K562 (cell line): ENCODE measurements at places on chromosomes 7 and 10.
A peak's percentile ranks its signal among the peaks of the same experiment; 100 is the strongest.

DNA sequence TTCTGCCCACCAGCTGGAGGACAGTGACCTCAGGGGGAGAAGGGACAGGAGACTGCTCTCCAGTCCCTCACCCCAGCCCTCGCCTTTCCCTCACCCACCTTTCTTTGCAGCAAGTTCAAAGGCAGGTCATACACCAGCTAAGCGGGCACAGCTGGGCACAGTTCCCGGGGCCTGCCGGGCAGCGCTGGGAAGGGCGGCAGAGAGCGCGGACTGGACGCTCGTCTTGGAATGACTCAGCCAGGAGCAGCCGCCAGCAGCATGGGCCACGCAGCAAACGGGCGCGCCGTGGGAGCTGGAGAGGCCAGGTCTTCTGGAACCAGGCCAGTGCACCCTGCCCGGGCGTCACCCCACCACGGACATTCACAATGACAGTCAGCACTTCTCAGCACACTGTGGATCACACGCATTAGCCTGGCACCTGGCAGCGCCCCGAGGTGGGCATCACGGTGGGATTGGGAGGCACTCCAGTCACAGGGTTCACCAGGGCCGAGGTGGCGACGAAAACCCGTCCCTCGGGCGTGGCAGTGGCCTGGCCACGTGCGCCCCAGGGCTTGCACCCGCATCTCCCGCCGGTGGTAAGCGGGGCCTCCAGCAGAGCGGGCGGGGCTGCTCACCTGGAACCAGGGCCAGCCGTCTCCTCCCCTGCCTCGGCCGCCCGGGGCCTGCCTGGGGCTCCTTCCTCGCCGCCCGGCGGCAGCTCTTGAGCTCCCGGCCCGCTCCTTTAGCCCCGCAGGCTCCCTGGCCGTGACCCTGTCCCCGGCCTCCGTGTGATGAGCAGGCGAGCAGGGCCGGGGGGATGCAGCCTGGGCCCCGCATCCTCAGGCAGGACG is 29.0 kb upstream of the WDFY4 start:
- DNase-seq = peak; percentile 31

GRCh38 chr10:59907918-59908807 is 1.8 kb upstream of the CCDC6 start:
- DNase-seq = peak; percentile 75

- DNase-seq = peak; percentile 47
Measured at GRCh38 chr10:7819121-7819460, 786 bp downstream of the TAF3 start.

DNA sequence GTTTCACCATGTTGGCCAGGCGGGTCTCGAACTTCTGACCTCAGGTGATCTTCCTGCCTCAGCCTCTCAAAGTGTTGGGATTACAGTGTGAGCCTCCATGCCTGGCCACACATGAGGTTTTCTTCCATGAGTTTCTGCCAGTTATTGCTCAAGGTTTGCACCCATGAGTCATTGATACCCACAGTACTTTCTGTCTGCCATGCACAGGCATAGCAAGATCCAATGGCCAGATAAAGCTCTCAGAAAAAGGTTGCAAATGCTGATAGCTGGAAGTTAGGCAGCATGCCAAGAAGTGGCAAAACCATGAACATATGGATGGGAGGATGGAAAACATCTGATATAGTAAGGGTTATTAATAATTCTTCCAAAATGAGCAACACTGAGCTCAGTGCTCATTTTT is 298.7 kb upstream of the NRG3 start:
- no peak for DNase-seq

- DNase-seq = peak; percentile 84
Measured at GRCh38 chr7:24864214-24864817, 107.1 kb upstream of the GSDME start.

DNA sequence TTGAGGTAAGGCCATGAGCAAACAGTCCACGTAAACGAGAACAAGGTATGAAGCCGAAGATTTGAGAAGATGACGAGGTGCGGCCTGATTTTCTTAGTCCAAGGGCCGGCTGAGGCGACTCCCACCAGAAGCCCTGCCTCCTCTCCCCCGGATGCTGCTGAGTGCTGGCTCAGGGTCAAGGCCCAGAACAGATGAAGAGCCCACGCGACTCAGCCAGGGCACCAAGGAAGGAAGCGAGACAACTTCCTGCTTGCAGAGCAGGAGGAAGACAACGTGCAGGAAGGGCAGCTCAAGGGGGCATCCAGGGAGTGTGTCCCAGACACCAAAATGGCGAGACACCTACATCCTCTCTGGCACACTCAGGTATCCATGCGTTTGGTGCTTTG is 99.5 kb downstream of the CYTH3 start:
- DNase-seq = no peak

DNA sequence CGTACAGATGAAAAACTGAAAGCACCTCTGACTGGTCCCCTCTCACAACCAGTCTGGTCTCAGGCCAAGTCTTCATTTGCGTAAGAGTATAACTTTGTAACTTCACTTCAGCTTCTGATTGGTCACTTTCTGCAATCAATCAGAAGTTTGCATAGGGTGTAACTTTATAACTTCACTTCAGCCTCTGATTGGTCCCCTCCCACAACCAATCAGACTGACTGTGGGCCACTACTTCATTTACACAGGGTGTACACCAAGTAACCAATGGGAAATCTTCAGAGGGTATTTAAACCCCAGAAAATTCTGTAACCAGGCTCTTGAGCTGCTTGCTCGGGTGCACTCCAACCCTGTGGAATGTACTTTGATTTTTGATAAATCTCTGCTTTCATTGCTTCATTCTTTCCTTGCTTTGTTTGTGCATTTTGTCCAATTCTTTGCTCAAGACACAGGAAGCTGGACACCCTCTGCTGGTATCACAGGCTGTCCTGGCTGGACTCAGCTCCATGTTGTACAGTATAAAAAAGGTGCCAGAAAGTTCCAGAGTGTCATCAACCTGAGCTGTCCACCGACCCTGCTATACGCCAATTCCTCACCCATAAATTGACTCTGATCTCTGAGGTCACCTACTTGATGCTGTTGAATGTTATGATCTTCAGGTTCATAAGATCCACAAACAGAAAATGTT is 74.5 kb downstream of the COBL start:
- peak; percentile 9 for DNase-seq

GRCh38 chr10:76444034-76444800 is 1012.8 kb downstream of the LRMDA start:
- DNase-seq = no peak

DNA sequence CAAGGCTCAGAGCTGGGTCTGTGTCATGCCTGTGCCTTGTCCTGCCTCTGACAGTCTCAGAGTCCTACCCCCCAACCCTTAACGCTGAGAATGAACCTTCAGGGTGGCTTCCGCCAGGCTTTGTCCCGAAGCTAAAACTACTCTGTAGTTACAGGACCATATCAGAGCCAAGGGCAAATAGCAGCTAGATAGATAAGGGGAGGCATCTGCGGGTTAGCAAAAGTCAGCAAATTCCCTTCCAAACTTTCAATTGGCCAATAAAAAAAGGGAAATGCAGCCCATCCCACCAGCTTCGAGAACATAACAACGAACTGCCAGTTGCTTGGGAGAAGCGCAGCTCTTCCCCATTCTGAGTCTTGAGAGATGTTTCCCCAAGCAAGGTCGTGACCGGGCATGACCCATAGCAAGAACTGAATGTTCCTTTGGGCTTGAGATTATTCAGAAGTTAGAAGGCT is 17.7 kb downstream of the CCL24 start:
- peak; percentile 61 for DNase-seq

- no peak for DNase-seq
Measured at GRCh38 chr7:139494835-139495579, 11.5 kb upstream of the KLRG2 start.

DNA sequence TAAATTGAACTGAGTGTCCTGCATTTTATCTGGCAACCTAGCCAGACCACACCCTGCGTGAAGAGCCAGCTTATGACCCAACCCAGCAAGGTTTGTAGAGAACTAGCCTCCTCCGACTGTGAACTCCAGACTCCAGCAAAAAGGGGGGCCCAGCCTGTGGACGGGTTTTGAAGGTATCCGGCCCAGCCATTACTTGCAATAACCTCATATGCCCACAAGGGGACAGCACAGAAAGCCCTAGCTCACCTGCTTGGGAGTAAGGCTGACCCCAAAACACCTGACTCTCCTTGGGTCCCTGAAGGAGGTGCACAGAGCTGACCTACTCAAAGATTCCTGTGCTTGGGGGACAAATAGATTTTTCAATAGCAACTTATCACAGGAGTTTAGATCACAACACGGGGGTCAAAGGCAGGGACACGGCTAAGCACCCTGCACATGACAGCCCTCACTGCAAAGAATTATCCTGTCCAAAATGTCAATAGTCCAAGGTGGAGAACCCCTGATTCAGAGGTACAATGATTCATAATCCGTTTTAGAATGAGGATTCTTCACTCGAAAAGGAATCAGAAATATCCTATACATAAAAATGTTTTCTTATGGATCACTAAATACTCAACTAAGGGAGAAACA is 4.6 kb downstream of the TRPV6 start:
- DNase-seq = peak; percentile 87

DNA sequence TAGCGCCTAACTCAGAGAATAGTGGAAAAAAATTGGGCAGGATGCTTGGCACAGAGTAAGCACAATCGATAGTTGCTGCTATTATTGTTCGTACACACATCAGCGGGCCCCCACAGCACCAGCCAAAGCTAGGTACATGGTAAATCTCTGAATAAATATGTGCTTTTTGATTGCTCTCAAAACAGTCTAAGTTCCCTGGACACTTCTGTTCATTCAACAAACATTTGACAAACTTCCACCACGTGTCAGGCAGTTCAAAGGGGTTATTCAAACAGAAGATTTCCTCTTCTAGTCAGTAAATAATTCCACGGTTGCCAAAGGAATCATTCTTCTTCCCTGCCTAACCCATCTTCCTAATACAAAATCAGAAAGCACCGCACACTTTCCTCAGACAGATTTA is 150.8 kb downstream of the DGKI start:
- no peak for DNase-seq

GRCh38 chr7:133015888-133016287 is 66.0 kb downstream of the CHCHD3 start:
- DNase-seq = no peak

DNA sequence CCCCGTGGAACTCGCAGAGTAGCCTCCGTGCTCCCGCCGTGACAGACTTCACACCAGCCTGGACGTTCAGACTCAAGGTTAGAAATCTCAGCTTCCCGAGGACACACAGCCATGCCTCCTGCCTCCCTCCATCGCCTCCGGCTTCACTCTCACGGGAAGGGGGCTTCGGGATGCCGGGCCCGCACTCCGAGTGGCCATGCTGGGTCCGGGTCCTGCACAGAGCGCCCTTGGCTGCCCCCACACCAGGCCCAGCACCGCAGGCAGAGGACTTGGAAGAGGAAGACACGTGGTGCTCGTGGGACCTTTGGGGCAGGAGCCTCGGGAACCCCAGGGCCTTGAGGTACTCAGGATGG is 89.8 kb downstream of the PDGFA start:
- DNase-seq = no peak

DNA sequence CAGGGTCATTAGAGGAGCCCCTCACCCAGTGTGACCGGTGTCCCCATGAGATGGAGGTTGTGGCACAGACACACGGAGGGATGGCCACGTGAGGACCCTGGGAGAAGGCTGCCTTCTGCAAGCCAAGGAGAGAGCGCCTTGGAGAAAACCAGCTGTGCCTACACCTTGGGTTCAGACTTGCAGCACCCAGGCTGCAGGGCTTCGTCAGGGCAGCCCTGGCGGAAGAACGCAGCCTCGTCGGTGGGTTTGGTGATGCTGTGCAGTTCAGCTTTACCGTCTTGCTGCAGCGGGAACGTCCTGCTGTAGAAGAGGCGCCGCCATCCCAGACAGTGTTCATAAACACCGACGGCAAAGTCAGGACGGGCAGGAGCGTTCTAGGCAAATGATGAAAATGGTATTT is 89.3 kb downstream of the MGMT start:
- no peak for DNase-seq

DNA sequence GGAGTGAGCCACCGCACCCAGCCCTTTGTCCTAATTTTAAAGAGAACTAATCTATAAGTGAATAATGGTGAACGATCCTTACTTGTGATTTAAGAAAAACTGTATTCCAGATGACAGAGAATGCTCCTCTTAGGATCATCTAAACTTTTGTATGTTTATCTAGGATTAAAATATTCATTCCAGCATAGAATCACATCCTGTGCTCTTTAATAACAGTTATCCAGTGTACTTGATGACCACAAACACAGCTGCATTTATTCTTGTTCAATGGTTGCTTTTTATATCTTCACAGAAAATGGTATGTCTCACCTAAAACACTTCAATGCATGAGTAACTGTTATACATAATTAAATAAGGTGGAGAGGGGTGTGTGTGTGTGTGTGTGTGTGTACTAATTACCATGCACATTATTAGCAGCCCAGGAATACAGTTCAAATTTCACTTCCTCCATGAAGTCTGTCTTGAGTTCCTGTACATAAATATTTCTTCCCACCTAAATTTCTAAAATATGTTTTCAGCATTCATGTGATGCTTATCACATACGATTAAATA is 38.5 kb upstream of the SEMA3C start:
- no peak for DNase-seq

DNA sequence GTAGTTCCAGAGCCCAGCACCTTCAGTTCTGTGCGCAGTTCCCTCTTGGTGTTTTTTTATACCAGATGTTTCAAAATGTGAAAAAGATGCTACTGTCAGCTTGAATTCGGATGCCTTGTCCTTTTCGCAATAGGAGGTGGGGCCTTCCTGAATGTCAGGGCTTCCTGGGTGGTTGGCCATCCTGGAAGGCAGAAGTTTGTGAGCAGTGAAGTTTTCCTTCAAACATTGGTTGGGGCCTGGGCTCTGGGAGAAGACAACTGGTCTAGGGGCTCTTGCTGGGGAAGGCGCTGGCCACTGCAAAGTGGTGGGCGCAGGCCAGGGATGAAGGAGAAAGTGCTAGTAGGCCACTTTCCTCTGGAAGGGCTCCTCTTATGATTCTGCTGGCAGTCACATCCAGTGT is 56.8 kb upstream of the JAZF1 start:
- no peak for DNase-seq

GRCh38 chr10:133467286-133467911 is 13.7 kb downstream of the SCART1 start:
- peak; percentile 5 for DNase-seq

- DNase-seq = no peak
Measured at GRCh38 chr7:158325530-158326381, 261.9 kb downstream of the PTPRN2 start.

DNA sequence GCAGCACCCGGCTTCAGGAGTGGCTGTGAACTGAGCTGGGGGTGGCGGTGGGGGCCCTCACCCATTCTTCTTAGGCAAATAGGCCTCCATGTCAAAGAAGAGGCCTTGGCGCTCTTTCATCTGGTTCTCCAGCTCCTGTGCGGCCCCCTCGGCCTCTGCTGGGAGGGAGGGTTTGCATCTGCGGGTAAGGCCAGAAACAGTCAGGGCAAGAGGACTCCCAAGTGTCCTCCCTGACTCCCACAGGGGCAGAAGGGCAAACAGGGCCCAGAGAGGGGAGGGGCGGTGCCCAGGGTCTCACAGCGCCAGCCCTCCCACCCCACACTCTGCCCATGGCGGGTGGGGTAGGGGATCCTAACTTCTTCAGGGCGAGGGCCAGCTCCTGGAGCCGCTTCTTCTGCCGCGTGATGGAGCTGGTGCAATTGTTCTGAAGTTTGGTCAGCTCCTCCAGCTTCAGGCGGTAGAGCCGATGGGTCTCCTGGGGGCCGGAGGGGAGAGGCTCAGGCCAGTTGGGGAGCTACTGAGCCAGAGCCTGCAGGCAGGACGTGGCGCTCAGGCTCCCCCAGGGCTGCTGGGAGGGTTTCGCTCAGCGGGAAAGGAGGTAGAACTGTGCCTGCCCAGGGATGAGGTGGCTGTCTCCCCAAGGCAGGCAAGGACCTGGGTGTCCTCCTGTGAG is 2.2 kb downstream of the TMEM120A start:
- no peak for DNase-seq

- no peak for DNase-seq
Measured at GRCh38 chr10:90846746-90847145, 11.1 kb downstream of the HTR7 start.
